ENCODE measurements at places on chromosomes 16 and 17.

DNA sequence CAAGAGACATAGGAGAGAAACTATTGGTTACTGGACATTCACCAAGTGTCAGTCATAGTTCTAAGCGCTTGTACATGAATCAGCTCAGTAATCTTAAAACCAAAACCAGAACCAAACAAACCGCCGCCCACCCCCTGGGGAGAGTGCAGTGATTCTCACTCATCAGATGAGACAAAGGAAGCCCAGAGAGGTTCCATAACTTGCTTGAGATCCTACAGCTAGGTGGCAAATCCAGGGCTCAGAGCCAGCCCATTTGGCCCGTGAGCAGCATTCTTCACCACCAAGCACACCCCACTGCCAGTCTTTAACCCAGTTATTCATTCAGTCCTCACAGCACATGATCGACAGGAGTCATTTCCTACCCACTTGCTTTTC, 37.2 kb upstream of the RGS9 start:
- DNase-seq = peak; percentile 27

DNA sequence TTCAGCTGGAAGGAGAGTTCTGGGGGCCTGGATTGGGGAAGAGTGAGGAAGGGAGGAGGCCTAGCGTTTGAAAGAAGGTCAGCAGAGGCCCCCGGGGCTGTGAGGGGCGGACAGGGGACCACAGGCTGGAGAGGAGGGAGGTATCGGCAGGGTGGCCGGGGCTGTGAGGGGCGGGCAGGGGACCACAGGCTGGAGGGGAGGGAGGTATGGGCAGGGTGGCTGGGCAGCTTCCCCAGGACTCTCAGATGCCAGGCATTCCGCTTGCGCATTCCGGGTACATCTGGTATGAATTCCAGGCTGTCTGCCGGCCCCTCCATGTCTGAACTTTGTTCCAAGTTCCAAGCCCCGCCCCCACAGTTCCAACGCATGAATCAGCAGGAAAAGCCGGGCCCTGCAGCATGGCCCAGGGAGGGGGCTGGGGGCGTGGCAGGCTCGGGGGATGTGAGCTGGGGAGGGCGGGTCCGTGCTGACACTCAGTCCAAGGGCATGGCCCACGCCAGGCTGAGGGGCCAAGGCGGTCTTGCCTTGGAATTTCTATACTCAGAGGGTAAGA, 4.3 kb upstream of the TLCD2 start:
- DNase-seq = peak; percentile 79

- DNase-seq = no peak
Measured at GRCh38 chr17:77735566-77736198, 222.8 kb upstream of the TNRC6C start.

- DNase-seq = no peak
Measured at GRCh38 chr17:49928126-49928800, 40.7 kb upstream of the DLX4 start.

DNA sequence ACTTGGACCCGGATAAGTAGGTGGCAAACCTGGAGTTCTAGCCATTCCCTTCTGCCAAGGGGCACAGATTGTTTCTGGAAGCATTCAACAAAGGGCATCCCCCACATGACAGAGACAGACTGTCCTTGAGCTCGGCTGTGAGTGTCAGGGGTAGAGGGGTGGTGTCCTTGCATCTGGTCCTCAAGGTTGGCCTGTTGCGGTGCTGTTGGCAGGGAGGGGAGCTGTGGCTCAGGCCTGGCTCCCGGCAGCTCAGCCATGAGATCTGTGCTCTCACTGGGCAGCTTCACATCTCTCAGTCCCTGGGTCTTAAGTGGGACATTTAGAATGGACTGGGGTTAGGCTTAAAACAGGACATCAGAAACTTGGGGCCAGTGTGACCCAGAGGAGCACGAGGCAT, 20.4 kb downstream of the CCDC182 start:
- DNase-seq = no peak

GRCh38 chr16:72793716-72794115, 254.2 kb downstream of the ZFHX3 start:
- DNase-seq = no peak

- no peak for DNase-seq
Measured at GRCh38 chr17:59791603-59792457, 84.4 kb downstream of the VMP1 start.

DNA sequence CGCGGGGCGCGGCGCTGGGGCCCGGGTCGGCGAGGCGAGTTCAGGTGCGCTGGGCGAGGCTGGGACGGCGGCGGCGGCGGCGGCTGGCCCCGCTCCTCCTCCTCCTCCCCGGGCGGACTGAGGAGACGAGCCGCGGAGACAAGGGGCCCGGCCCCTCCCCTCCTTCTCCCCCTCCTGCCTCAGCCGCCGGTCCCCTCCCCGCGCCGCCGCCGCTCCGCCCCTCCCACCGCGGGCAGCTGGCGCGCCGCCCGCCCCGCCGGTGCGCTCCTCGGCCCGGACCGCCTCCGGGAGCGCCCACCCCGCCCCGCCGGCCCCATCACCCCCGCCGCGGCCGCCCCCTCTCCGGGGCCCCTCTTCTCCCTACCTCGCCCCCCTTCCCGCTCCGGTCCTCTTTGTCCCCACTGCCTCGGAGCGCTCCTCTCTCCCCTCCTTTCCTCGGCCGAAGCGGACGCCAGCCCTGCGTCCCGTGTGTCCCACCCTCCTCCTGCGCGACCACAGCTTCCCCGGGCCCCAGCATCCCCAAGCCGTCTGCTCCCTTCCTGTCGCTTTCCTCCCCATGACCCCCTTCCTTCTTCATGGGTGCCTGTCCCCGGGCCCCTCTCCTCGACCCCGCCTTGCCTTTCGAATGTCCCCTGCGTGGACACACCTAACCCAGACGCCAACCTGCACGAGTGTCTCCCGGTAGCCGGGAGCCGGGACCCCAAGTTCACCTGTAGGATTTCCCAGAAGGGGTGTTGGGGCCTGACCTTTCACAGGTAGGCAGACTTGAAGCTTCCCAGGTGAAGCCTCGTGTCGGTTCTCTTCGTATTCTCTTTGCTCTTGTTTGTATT, at the start of gene TOX3:
TOX3 (minus strand) TSS at position 140 of the 830 bp plus-strand sequence. CDS start 420 bp downstream, outside the sequence.
- no peak for DNase-seq

DNA sequence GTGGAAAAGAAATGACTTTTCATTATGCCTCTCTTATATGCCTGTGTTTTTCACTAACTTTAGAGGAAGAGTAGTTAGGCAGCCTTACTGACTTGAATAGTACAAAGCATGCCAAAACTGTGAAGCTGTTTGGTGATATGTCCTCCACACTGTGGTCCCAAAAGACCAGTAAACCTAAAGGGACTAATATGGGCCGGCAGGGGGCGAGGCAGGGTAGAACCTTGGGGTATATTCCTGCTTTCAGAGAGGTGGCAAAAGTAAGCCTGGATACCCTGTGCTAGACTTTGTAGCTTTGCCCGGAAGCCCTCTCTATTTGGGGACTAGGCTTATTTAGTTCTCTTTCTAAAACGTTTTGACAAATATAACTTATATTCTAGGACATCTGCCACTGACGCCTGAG, 36.5 kb upstream of the VWA3A start:
- DNase-seq = no peak

GRCh38 chr16:78817200-78817739, 717.8 kb downstream of the WWOX start:
- DNase-seq = no peak

DNA sequence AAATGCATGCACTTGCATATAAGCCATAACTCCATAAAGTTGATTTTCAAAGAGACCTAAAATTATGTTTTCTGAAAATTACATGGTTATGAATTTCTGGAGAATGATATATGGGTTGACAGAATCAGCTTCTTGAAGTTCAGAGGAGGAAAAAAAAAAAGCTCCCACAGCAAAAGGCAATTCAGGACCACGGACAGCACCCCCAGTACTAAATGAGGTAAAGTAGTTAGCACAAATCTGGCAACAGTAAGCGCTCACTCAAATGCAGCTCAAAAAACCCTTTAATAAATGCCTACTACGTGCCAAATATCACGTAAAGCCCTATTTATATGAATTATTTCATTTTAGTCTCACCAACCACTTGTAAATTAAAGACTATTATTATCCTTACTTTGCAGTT, 135.2 kb downstream of the SHISA9 start:
- DNase-seq = no peak

DNA sequence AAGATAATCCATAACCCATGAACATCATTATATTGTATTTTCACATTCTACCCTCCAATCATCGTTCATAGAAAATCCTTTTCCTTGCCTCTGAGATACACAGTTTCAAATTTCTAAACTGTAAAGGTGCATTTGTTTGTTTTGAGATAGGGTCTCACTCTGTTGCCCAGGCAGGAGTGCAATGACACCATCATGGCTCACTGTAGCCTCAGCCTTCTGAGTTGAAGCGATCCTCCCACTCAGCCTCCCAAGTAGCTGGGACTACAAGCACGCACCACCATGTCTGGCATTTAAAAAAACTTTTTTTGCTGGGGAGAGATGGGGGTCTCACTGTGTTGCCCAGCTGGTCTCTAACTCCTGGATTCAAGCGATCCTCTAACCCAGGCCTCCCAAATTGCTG, 58.1 kb upstream of the TOB1 start:
- no peak for DNase-seq

DNA sequence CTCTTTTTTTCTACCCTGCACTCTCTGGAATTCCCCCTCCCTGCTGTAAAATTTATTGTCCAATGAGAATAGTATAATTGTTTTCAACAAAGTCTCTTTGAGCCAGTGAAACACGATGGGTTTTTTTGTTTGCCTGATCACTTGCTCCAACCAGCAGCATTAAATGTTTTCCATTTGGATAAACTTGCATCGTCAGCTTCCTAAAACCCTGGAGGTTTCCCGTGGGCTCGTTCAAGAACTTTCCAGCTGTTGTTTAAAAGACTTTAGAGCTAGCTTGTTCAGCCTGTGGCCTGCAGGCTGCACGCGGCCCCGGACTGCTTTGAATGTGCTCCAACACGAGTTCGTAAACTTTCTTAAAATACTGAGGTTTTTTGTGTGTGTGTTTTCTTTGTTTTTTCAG, 14.9 kb downstream of the NAGPA start:
- no peak for DNase-seq

GRCh38 chr16:84442416-84443145, 61.9 kb downstream of the MEAK7 start:
- no peak for DNase-seq

- no peak for DNase-seq
Measured at GRCh38 chr16:255183-255582, 20.6 kb downstream of the RGS11 start.

GRCh38 chr17:6105649-6106007, 35.4 kb downstream of the WSCD1 start:
- DNase-seq = no peak

GRCh38 chr16:12235110-12235509, 258.6 kb downstream of the SNX29 start:
- no peak for DNase-seq

DNA sequence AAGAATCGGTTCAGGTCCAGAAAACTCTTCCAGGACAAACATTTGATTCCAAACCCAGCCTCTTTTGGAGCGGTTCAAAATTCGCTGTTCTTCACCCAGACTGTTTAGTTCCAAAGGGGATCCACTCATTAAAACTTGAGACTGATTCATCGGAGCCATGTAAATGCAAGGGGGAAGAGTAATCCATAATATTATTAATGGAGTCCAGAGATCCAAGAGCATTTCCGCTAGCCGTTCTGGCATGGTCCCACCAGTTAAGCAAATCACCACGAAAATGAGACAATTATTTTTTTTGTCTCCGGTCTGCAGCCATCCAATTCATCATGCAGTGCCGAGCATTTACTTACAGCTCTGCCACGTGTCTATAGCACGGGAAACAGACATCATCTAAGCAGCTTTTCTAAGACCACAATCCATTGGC, 15.1 kb downstream of the CDH8 start:
- DNase-seq = no peak

- peak; percentile 61 for DNase-seq
Measured at GRCh38 chr16:2467528-2468232, 3.4 kb upstream of the NTN3 start.

DNA sequence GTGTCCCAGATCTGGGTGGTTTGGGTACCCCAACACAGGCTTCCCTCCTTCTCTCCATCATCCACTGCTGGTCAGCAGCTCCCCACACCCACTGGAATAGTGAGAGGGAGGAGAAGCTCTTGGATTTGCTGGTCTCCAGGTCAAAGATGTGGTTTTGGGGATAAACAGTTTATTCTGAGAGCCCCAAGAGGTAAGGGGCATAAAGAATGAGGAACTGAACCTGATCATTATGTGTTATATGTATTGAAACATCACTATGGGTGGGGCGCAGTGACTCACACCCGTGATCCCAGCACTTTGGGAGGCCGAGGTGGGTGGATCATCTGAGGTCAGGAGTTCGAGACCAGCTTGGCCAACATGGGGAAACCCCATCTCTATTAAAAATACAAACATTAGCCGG, 3.9 kb downstream of the DPEP2 start:
- no peak for DNase-seq

DNA sequence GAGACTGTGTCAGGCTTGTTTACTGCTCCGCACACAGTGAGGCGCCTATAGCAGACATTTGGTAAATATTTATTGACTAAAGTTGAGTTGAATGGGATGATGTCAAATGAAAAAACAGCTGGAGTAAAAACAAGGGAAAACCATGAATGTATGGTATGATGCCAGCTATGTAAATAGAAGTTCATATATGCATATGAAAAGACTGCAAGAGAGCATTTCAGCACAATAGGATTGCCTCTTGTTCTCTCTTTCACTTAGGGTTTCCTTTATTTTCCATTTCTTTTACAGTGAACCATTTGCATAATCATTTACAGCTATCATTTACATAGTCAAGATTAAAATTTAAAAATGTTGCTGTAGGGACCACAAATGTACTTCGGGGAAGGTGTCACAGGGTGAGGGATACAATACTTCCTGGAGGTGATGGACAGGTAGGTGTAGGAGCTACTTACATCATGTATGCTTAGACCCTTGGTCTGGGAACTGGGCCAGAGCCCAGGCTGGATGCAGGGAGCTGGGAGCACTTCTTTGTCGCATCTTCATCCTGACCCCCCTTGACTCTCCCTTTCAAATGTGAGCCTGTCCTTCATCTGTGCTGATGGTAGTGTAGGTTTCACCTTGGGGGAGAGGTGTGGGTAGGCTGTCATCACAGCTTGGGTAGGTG, 113.3 kb downstream of the UTP18 start:
- DNase-seq = no peak

DNA sequence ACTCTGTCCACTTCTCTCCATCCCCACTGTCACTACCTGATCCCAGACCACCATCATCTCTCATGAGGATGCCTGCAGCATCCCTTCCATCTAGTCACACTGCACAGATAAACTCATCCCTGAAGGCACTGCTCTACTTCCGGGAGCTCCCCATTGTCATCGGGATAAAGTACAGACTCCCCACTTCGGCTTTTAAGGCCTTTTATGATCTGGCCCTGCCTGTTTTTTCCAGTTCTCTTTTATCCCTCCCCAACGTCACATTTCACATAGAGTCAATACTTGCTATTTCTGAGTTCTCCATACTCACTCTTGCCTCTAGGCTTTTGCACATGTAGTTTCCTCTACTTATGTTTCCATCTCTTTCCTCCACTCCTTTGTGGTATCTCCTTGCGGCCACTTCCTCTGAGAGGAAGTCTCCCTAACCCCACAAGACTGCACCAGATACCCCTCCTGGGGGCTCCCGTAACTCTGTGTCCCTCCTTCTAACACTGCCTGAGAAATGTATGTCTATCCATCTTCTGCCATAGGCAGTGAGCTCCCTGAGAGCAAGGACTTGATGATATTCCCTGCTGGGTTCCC, 66.9 kb downstream of the COPRS start:
- DNase-seq = no peak

Data from head of caudate nucleus (tissue), 42 donors.